ENCODE measurements at places on chromosomes 16 and 17. TPM values are rescaled to one million over a fixed set of nuclear protein-coding genes. Genes with fewer than 3 reads are reported as not detected.

DNA sequence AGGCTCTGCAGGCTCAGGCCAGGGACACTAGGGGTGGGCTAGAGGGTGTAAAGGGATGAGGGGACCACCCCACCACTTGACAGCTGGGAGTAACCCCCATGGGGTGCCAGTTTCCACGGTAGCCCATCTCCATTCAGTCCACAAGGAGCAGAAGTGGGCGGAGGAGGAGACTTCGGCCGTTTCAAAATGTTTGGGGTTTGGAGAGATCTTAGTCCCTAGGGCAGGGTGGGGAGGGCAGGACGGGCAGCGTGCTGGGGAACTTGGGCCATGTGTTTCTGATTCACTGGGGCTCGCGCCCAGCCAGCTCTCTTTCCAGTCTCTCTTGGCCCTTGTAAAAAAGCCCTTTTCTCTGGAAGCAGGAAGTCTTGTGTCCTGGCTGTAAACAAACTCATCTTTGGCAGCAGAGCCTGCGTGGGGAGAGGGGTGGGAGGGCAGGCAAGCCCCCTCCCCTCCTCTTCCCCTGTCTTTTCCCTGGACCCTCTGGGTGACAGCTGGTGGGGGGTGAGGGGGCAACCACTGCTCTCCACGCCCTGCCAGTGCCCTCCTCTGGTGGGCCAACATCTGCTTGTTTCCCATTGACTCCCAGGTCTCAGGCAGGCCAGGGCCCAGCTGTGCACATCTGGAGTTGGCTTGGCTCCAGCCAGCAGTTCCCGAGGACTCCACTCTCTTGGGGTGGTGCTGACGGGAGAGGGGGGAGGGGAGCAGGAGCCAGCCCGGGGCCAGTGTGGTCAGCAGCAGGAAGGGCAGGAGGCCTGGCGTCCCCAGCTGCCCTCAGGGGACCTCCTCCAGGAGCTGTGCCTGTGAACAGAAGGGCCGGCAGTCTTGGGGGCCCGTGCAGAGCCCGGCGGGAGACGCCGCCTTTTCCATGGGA lies 8.1 kb downstream of the CYGB start:
- peaks cover 11% of the 10 kb centered on the region for H3K27me3 ChIP-seq
- H3K4me1 ChIP-seq = no peaks in the 10 kb centered on the region
- no peak overlapping the region for H3K4me3 ChIP-seq
- DNase-seq = no peak
- H3K36me3 ChIP-seq = no peaks in the 10 kb centered on the region

- H3K4me3 ChIP-seq = no peak overlapping the region
- peaks cover 4% of the 10 kb centered on the region for H3K4me1 ChIP-seq
- H3K27ac ChIP-seq = no peak overlapping the region
- H3K36me3 ChIP-seq = peaks cover 13% of the 10 kb centered on the region
- no peaks in the 10 kb centered on the region for H3K27me3 ChIP-seq
- DNase-seq = no peak
These were observed 25.7 kb downstream of the CHD9 start for GRCh38 chr16:53080345-53081031.

DNA sequence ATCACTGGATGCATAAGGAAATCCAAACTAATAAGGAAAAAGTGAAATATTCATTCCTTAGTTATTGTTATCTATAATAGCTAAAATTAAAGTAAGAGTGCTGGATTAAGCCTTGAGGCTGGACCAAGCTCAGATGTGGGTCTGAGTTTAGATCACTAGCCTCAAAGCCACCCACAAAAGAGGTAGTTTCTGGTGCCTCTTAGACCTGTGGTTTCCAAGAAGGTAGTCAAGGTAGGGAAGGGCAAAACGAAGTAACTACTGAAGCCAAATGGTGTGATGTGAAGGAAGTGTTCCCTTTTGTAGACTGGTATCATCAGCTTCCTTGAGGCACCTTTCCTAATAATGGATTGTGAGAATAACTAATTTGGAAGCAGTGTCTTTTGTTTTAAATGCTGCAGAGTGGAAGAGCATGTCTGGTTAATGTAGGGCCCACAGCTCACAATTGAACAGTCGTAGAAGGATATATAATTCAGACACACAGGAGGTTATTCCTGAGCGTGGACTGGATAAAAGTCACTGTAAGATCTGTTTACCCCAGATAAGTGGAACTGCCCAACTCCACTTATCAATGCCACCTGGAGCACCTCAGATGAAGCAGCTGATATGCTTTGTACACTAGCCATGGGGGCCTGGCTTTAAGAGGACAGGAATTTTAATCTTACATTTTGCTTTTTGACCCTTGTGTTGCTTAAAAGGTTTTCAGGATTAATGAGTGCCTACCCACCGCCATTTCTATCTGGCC lies 31.7 kb upstream of the LCMT1 start:
- no peaks in the 10 kb centered on the region for H3K4me1 ChIP-seq
- H3K36me3 ChIP-seq = peaks cover 2% of the 10 kb centered on the region
- no peak overlapping the region for H3K27ac ChIP-seq

Gene ZP2
- not detected for total RNA-seq

DNA sequence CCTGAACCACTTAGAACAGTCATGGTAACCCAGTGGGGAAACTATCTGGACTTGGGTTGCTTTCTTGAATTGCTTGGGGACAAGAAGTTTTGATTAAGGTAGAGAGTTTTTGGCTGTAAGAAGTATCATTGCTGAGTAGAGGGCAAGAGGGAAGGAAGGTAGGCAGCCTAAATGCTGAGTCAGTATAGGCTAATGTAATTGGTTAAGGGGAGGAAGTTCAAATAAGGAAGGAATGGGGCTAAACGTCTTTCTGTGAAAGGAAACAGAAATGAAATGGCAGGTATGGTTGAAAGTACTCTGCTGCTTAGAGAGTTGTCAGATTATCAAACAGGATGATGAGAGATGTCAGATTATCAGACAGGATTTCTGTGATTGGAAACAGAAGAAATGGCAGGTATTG lies 20.3 kb downstream of the KPNB1 start:
- H3K27me3 ChIP-seq = no peaks in the 10 kb centered on the region
- peak overlapping the region; percentile 42 for H3K27ac ChIP-seq
- H3K4me1 ChIP-seq = peaks cover 33% of the 10 kb centered on the region

Gene CACNG4
- total RNA-seq = not detected

Gene SLC52A1
- total RNA-seq = 0.14 TPM

GRCh38 chr16:74107795-74108610 lies 188.6 kb upstream of the PSMD7 start:
- peak overlapping the region; percentile 49 for H3K4me3 ChIP-seq
- H3K36me3 ChIP-seq = no peaks in the 10 kb centered on the region
- H3K4me1 ChIP-seq = peaks cover 4% of the 10 kb centered on the region
- no peaks in the 10 kb centered on the region for H3K27me3 ChIP-seq
- DNase-seq = no peak
- H3K27ac ChIP-seq = no peak overlapping the region

Gene PIPOX
- 2.8 TPM for total RNA-seq

Gene CD2BP2
- total RNA-seq = 84.5 TPM

DNA sequence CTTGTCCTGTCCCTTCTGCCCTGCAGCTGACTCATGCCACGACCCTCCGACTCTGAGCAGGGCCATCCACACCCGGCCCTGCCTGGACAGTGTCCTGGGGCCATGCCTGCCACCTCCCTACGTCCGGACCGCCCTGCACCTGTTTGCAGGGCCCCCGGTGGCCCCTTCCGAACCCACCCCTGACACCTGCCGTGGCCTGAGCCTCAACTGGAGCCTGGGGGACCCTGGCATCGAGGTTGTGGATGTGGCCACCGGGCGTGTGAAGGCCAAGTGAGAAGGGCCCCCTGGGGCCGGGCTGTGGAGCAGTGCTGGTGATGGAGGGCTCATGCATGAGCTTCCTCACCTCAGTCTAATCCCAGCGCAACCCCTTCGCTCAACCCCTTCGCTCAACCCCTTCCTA lies 5.1 kb downstream of the ADAD2 start:
- no peak for DNase-seq
- H3K4me3 ChIP-seq = no peak overlapping the region
- H3K36me3 ChIP-seq = no peaks in the 10 kb centered on the region
- no peak overlapping the region for H3K27ac ChIP-seq
- H3K27me3 ChIP-seq = no peaks in the 10 kb centered on the region

Gene TP53TG3F
- not detected for total RNA-seq

DNA sequence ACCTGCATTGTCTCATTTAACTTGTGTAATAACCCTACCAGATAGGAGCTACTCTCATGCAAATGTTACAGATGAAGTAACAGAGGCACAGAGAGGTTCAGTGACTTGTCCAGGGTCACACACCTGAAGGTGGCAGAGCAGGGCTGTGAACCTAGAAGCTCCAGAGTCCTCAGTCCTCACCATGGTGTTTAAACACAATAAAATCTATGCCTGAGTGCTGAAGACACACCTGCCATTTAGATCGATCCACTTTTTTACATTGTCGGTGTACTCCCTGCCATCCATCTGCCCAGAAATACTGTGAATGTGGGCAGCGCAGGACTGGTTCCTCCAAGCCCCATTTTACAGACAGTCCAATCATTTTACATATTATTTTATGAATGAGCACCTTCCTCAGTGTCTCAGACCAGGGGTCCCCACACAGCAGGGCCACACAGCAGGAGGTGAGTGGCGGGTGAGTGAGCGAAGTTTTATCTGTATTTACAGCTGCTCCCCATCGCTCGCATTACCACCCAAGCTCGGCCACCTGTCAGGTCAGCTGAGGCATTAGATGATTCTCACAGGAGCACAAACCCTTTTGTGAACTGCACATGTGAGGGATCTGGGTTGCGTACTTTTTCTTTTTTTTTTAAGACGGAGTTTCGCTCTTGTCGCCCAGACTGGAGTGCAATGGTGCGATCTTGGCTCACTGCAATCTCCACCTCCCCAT lies 5.6 kb downstream of the IL4R start:
- peak overlapping the region; percentile 98 for H3K27ac ChIP-seq
- peaks cover 64% of the 10 kb centered on the region for H3K4me1 ChIP-seq
- no peak for DNase-seq
- H3K4me3 ChIP-seq = peak overlapping the region; percentile 100
- H3K36me3 ChIP-seq = peaks cover 100% of the 10 kb centered on the region

Gene LRRC75A
- total RNA-seq = 2.6 TPM

DNA sequence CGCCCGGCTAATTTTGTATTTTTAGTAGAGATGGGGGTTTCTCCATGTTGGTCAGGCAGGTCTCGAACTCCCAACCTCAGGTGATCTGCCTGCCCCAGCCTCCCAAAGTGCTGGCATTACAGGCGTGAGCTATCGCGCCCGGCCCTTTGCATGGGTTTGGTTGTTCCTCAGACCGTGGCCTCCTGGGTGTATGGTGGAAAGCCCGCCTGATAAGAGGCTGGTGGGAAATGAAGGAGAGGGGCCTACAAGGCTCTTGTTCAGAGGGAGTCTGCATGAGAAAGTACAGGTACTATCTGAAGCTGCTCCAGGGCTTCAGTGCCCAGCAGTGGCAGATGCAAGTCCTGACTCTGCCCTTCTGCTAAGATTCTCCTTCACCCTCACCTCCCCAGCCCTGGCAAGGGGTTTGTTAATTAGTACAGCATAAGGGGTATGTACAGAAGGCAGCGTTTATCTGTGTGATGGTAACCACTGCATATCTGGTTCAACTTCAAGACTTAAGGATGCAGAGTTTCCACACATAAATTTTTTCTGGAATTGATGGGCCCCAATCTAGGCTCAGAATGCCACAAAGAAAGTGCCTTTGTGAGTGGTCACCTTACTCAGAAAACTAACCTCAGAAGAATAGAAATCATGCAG lies 24.2 kb downstream of the GRB7 start:
- no peak overlapping the region for H3K27ac ChIP-seq
- peaks cover 63% of the 10 kb centered on the region for H3K36me3 ChIP-seq
- no peaks in the 10 kb centered on the region for H3K27me3 ChIP-seq
- DNase-seq = no peak

DNA sequence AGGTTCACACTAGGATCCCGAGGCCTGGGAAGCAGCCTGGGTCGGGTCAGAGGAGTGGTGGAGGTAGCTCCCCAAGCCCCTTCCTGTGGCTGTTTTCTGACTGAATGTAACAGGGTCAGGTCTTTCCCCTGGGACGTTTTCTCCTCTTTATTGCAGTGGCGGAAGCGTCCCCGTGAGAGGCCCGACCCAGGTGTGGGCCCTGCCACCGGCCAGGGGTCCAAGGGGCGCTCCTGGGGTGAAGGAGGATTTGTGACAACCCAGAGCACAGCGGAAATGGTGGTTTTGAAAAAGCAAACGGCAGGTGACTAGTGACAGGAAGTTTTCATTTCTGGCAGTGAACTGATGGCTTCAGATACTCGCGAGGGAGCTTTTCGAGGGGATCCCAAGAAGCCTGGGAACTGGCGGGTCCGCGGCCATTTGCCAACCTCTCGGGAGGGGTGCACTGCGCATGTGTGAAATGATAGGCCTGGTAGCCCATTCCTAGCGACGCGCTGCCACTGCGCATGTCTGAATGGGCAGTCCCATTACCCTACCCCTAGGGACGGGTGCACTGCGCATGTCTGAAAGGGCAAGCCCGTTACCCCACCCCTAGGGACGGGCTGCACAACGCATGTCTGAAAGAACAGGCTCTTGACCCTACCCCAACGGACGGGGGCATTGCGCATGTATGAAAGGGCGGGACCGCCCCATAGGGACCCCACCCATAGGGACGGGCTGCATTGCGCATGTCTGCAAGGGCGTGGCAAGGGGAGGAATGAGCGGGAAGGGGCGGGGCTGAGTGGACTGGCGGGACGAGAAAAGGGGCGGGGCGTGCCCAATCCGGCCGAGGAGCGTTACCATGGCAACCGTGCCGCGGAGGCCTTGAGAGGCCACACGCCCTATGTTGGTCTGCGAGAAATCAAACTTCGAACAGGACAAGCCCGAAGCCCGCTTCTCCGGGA lies 1747.9 kb downstream of the TP53TG3F start:
- DNase-seq = no peak
- no peak overlapping the region for H3K4me3 ChIP-seq
- no peaks in the 10 kb centered on the region for H3K4me1 ChIP-seq
- no peaks in the 10 kb centered on the region for H3K27me3 ChIP-seq
- no peaks in the 10 kb centered on the region for H3K36me3 ChIP-seq

- peak overlapping the region; percentile 92 for H3K27ac ChIP-seq
- peaks cover 38% of the 10 kb centered on the region for H3K4me1 ChIP-seq
- no peaks in the 10 kb centered on the region for H3K27me3 ChIP-seq
- H3K36me3 ChIP-seq = peaks cover 2% of the 10 kb centered on the region
- peak; percentile 22 for DNase-seq
- H3K4me3 ChIP-seq = peak overlapping the region; percentile 87
These were observed 666 bp upstream of the METTL9 start for GRCh38 chr16:21598701-21599121.

Gene KLHDC4
- total RNA-seq = 73.1 TPM

Gene DYNLRB2
- total RNA-seq = not detected

Gene CCDC144A
- 2.0 TPM for total RNA-seq

DNA sequence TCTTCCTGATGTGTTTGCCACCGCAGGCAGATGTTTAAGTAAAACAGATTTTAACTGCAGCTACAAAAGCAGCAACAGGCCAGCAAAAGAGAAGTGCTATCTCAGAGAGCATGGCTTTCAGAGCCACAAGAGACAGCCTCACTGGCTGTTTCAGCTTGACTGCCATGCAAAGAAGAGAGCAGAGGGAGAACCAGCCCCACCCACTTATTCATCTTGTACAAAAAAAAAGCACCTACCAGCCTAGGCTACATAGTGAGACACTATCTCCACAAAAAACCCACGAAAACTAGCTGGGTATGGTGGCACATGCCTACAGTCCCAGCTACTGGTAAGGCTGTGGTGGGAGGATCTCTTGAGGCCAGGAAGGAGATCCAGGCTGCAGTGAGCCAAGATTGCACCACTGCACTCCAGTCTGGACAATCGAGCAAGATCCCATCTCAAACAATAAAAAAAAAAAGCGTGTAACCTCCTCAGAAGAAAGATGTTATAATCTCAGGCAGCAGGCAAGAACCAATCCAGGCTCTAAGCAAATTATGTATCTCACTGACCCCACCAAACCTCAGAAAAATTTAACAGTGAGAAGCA lies 30.0 kb downstream of the STH start:
- H3K36me3 ChIP-seq = peaks cover 48% of the 10 kb centered on the region
- no peaks in the 10 kb centered on the region for H3K27me3 ChIP-seq
- H3K4me3 ChIP-seq = no peak overlapping the region
- peak overlapping the region; percentile 13 for H3K27ac ChIP-seq

GRCh38 chr17:34125010-34125409 lies 130.1 kb upstream of the CCL2 start:
- H3K36me3 ChIP-seq = no peaks in the 10 kb centered on the region
- H3K4me3 ChIP-seq = no peak overlapping the region
- H3K27ac ChIP-seq = no peak overlapping the region
- no peaks in the 10 kb centered on the region for H3K27me3 ChIP-seq
- no peak for DNase-seq

Measured in activated T-helper 2 cell treated with anti-CD3 and anti-CD28 coated beads, Interferon-gamma antibody, Interleukin-2, Interleukin-4, amounts not matched to agents 10 μg/mL and 5 μg/mL and 100 μg/mL, durations not matched to agents 14 hours and 24 hours and 36 hours (primary cell).